ENCODE measurements at places on chromosomes 4 and X. TPM values are rescaled to one million over a fixed set of nuclear protein-coding genes. Genes with fewer than 3 reads are reported as not detected.
A peak's percentile ranks its signal among the peaks of the same experiment; 100 is the strongest.

DNA sequence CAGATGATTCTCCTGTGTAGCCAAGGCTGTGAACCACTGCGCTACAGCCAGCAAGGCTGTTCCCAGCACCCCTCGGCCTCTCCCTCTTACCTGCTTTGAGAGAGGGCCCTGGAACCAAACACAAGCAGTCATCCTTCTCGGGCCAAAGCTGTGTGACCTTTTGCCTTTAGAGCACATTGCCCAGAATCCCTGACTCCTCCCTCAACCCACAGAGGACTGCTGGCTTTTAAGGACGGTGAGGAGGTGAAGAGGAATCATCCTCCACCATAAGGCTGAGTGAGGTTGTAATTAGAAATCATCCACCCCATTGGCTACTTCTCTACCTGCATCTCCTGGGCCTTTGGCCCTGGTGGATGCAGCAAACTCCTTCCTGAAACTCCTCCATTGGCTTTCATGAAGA, 93.6 kb upstream of the PJA1 start:
- no peak for DNase-seq

The MTMR8 gene
- polyA plus RNA-seq = not detected

The RASL11B gene
- polyA plus RNA-seq = 0.46 TPM

- no peak for DNase-seq
Measured at GRCh38 chr4:124157396-124158083, 555.0 kb downstream of the ANKRD50 start.

The TREX2 gene
- polyA plus RNA-seq = 0.24 TPM

GRCh38 chr4:139017861-139018260, 2.3 kb downstream of the NOCT start:
- peak; percentile 31 for DNase-seq

The GLOD5 gene
- polyA plus RNA-seq = not detected

DNA sequence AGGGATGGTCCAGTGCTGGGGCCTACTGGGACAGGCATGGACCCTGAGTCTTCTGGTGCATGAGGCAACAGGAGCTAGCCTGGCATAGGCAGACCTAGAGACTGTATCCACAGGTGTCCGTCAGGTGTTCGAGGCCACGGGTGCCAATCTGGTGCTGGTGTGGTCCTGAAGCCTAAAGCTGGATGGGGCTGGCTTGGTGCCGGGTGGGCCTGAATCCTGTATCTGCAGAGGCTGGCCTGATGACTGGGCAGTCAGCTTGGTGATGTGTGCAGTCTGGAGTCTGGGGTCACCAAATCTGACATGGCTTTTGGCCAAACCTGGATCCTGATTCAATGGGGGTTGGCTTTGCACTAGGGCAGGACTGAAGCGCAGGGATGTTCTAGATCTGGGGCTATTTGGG, 269.8 kb upstream of the GRIA3 start:
- DNase-seq = no peak

DNA sequence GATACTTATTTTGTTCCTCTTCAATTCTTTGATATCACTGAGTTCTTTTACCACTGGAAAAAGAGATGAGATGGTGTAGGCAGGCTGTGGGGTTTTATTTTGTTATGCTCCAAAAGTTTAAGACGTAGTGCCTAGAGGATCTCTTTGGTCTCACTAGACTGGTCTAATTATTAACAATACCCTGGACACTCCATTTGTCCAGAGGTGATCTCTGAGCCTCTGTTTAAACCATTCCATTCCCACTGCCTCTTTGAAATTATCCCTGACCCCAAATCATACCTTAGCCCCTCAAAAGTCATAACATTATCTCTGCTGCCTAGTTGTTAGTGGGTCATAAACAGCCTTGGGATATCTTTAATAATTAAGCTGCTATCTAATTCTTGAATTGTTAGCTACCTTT, 24.2 kb downstream of the SMPX start:
- no peak for DNase-seq

- DNase-seq = no peak
Measured at GRCh38 chr4:182418054-182418734, 175.0 kb downstream of the TENM3 start.

The FHDC1 gene
- 0.43 TPM for polyA plus RNA-seq

DNA sequence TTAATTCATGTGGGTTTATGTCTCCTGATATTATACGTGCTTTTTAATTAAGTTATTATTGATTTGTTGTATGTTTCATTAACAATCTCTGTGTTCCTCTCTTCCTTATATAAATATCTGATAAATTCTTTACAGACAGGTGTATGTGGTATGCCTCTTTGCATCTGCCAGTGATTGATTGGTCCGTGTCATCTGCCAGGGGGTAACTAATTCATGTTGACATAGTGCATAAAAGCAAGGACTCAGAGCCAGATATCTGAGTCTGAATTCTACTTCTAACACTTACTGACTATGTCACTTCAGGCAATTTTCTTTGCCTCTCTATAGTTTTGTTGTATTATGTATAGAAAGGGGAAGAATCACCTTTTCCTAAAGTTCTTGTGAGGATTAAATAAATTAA, 5.2 kb upstream of the AMBN start:
- DNase-seq = no peak

- no peak for DNase-seq
Measured at GRCh38 chrX:35711281-35711680, 86.9 kb upstream of the MAGEB16 start.

GRCh38 chr4:119029847-119030535, 105.6 kb upstream of the MYOZ2 start:
- no peak for DNase-seq

Measured in GM23248 (cell line).